ENCODE measurements at places on chromosomes 11 and 22. TPM values are rescaled to one million over a fixed set of nuclear protein-coding genes. Genes with fewer than 3 reads are reported as not detected.

GRCh38 chr11:111910676-111911562 is 651 bp downstream of the CRYAB start:
- peak; percentile 57 for DNase-seq

DNA sequence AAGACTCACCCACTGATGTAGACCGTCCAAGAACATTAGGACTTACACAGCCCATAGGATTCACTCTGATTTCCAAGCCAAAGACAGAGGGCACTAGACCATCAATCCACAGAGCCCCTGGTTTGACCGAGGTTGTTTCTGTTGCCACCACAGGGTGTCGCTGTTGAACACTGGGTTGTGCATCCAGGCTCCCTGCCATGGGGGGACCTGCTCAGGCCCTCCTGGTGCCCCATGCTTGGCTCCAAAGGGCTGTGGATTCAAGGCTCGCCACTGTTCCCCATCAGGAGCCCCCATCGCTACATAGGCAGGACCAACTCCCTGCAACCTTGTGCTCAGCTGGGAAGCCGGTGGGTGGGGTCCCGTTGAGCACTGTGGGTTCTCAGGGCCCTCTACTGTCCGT is 128.0 kb upstream of the ANO1 start:
- peak; percentile 10 for DNase-seq

GRCh38 chr11:10857709-10858438 is at the start of gene ZBED5:
Gene ZBED5, minus strand, starts transcription at chr11:10858053. Its CDS starts 3,108 bp downstream, at chr11:10854945.
- peak; percentile 99 for DNase-seq

DNA sequence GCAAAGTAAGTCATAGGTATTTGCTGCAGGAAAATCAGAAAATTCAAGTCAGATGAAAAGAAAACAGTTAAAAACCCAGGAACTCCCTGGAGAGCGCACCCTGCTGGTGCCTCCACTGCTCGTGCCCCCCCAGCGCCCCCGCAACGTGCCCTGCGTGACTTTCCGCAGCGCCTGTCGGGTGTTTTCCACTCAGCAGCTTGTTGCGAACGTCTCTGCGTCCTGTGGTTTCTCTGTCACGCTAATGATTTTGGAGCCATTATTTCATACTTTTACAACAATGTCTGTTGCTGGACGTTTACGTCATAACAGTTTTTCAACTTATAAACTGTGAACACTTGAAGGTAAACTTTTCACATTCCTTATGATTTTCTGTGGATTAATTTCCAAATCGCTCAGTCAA is 5.0 kb downstream of the CRELD2 start:
- DNase-seq, result no peak

DNA sequence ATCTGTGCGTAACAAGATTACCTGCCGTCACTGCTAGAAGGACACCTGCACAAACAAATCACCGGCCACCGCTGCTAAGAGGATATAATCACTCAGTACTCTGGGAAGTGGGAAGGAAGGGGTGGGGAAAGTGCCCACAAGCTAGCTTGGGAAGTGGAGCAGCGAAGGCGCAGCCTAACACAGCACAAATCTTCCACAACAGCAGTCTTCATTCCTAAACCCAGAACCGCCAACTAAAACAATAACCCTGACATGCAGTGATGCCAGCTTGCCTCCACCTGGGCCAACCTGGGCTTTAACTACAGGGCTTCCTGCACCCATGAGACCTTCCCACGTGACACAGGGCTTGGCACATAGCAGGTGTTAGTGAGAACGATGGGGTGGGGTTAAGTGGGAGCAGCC is 5.1 kb downstream of the DGCR2 start:
- no peak for DNase-seq

GRCh38 chr11:71399341-71399740 is 48.9 kb downstream of the DHCR7 start:
- DNase-seq, result no peak

Gene CDHR5
- total RNA-seq, result not detected

Gene HTR3B
- not detected for total RNA-seq

Gene ZW10
- 8.4 TPM for total RNA-seq

All from Right ventricle myocardium superior (tissue), 1 donor.